ENCODE measurements at places on chromosomes 6 and 20. TPM values are rescaled to one million over a fixed set of nuclear protein-coding genes. Genes with fewer than 3 reads are reported as not detected.

The BFSP1 gene
- polyA plus RNA-seq: 0.38 TPM

The FAM217A gene
- not detected for polyA plus RNA-seq

The TSHZ2 gene
- polyA plus RNA-seq: 3.8 TPM

The GSTA3 gene
- not detected for polyA plus RNA-seq

The ZNF334 gene
- polyA plus RNA-seq: 10.5 TPM
